ENCODE measurements at places on chromosomes 5 and 9.

- DNase-seq, result no peak
Measured at GRCh38 chr5:169814522-169814921, 165.8 kb downstream of the INSYN2B start.

GRCh38 chr5:40605295-40605958 lies 74.3 kb upstream of the PTGER4 start:
- DNase-seq, result no peak

DNA sequence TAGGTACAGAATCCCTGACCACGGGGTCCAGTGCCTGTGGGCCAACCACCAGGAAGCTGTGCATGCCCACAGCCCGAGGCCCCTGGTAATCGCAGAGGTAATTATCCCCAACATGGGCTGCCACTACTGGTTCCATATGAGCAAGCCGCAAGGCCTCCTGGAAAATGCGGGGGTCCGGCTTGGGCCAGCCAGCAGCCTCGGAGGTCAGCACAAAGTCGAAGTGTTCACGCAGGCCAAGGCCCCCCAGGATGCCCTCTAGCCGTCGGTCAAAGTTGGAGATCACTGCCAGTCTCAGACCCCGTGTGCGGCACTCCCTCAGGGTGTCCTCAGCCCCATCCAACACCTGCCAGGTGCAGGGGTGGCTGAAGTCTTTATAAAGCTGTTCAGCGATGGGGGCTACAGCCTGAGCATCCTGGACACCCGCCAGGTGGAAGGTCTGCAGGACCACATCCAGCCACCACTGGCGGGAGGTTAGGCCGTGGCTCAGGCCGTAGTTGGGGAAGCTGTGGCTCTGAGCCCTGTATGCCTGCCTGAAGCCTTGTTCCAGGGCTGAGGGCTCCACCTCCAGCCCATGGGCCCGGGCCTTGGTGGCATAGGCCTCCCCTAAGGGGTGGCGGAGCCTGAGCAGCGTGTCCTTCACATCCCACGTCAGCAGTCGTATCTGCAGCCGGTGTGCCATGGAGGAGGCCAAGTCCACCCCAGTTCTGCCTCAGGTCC lies 3.0 kb downstream of the HDHD3 start:
- no peak for DNase-seq

- no peak for DNase-seq
Measured at GRCh38 chr9:110332766-110333165, 4.9 kb downstream of the TXNDC8 start.

DNA sequence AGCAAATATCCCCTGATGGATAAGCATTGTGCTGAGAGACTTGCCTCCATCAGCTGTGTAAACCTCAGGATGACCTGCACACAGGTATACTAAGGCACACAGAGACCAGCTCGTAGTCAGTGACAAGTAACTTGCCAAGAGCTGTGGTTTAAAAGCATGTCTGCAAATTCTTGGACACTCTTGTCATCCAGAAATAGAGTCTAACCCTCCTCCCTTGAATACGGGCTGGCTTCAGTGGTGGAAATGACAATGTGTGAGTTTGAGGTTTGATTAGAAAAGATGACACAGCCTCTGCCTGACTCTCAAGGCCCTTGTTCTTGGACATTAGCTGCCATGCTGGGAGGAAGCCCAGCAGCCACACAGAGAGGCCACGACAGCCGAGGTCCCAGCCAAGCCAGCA lies 114.4 kb downstream of the GADD45G start:
- DNase-seq, result no peak

GRCh38 chr9:12875191-12875590 lies 100.4 kb downstream of the LURAP1L start:
- no peak for DNase-seq

DNA sequence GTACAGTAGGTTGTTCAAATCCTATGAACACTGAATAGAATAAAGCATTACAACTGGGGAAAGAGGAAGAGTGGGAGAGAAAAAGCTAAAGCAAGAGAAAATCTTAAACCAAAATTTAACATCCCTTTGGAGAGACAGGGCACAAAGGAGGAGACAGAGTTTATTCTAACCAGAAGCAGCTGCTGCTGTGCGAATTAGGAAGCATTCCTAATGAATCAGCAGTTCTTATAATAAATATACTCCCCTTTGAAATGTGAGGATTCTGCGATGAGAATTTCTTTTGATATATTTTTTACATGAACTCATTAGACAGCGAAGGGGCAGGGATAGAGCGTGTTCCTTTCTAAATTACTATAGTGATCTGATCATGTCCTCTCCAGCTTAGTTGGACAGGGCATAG lies 233.4 kb downstream of the DENND1A start:
- no peak for DNase-seq

- DNase-seq, result no peak
Measured at GRCh38 chr9:33719581-33720374, 75.6 kb upstream of the PRSS3 start.

- DNase-seq, result no peak
Measured at GRCh38 chr5:176736301-176736930, 73.9 kb upstream of the UNC5A start.

DNA sequence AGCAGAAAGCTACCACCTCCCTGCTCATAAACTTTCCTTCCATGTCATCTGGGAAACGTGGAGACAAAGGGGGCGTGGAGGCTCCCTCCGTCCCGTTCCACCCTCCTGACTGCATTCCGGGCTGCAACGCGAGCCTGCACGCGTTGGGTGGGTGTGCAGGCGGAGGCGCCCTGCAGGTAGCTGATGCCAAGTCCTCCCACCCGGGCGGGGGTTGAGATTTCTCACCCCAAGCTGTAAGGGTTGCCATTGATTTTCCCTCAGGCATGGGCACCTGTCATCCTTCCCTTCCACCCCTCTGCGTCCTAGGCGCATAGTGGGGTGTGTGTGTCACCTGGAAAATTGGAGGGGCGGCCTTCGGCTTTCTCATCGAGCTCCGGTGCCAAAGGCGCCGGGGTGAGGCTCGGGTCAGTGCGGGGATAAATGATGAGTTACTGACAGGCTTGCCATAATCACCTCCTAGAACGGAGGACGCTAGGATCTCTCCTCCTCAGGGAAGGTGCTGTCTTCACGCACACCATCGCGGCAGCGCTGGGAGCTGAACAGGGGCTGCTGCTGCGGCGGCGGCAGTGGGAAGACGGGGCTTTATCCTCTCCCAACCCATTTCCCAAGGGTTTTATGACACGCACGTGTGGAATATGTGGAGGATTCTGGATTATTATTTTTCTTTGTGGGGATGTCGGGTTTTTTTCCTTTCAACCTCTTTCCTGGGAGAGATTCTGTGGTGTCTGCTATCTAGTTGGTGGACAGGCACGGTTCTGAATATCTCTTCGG lies 973 bp downstream of the PLPPR1 start:
- no peak for DNase-seq

DNA sequence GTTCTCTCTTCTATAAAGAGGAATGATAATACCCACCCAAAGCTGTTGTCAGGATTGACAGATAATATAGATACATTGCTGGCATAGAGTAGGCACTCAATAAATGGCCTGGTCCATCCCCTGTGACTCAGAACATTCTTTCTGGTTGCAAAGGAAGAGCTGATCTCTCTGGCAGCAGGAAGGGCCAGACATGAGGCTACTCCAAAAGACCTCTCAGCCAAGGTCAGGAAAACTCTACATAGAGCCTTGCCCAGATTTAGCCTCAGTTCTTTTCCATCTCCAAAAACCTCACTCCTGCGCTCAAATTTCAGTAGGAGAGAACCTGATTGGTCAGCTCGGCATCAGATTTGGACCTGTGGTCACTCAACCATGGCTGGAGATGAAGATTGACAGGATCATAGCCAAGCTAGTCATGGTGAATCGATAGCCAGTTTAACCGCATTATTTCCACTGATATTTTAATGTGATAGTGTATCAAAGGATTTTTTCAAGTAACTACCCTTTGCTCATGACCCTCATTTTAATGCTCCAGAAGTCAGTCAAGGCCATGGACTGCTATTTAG lies 319.6 kb downstream of the DRD1 start:
- DNase-seq, result no peak
